ENCODE measurements at places on chromosomes 7 and 10.

GRCh38 chr7:36312064-36312914 is 77.4 kb upstream of the ANLN start:
- no peak for DNase-seq

DNA sequence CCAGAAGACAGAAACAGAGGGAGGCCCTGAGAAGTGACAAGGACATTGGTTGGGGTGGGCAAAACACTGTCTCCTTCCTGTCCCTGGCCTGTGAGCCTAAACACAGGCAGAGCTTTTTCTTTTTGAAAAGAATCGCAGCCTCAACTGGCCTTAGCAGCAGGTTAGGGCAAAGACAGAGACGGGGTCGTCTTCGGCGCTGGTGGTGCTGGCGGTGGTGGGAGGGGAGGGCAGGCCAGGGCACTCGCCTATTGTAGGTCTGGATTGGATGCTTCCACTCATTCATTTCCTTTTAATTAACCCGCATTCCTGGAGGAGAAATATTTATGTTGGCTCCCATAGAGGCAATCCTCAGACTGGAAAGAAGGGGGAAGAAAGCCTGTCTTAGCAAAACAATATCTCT is 22.6 kb downstream of the WNT8B start:
- no peak for DNase-seq

- no peak for DNase-seq
Measured at GRCh38 chr10:69372126-69372980, 44.4 kb downstream of the TACR2 start.

DNA sequence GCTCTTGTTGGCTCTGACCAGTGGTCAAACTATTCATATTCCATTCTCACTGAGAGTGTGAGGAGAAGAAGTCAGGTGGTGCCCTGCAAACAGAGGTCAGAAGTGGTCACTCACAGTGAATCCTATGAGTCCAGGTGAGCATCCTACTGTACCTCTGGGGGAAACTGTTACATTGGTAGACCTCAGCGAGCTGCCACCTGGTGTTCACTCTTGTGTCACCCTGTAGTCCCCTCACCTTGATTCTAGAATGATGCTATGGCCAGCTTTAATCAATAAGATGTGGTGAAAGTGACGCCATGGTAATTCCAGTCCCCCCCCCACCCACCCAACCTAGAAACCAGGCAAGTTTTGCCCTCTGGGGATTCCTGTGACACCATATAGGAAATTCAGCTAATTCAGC is 1.2 kb upstream of the AMPH start:
- DNase-seq = no peak

DNA sequence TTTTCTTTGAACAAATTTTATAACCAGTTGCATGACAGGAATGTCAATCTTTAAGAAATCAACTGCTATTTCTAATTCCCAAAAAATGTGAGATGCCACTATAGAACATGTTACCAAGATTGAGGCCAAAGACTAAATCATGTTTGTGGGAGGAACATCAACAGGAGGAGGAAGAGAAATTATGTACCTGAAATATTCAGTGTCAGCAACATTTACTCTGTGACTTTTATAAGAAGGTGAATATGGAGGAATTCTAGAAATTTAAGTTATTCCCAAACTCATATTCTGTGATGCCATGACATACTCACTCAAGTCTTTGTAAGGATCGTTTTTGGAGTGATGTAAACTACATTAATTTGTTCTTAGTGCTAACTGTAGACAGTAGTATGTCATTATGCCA is 408.4 kb downstream of the SH2D4B start:
- DNase-seq = no peak

GRCh38 chr10:54905578-54906192 is 104.7 kb upstream of the PCDH15 start:
- peak; percentile 14 for DNase-seq

All from D721Med (cell line).